Hindlimb muscle (tissue), 1 donor: ENCODE measurements at places on chromosomes 1 and 21. TPM values are rescaled to one million over a fixed set of nuclear protein-coding genes. Genes with fewer than 3 reads are reported as not detected.

GBP2 gene
- polyA plus RNA-seq: 1.3 TPM

DNA sequence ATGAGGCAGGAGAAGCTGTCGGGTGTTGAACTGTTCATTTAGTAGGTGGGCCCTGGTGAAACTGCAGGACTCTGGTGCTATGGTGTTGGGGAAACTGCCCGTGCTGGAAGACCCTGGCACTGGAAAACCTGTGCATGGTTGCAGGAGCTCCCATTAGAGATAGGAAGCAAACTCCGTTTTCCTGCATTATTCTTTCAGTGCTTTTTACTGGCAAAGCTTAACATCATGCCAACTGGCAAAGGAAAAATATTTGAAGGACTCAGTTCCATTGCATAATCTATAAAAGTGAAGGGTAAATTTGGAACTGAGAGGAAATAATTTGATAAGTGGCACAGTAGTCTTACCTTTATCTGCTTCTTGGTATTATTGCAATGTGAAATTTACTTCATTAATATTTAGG, 31.7 kb upstream of the MPC2 start:
- DNase-seq: no peak

DNA sequence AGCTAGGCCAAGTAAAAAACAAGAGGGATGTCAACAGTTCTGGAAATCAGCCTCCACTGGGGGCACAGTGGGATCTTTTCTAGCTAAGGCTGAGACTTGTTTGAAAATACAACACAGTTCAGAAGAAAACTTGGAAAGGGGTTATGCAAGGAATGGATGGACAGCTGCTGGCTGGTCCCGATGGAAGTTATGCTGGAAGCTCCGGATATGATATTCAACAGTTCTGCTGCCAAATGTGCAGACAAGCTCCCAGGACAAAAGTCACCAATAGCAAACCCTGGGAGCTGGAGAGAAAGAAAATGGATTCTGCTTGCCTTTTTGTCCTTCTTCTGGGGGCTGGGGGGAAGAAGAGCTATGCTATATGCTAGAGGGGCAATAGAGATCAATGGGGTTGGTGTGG, 14.3 kb downstream of the LMX1A start:
- DNase-seq: peak; percentile 60

HLCS gene
- 12.8 TPM for polyA plus RNA-seq

DNA sequence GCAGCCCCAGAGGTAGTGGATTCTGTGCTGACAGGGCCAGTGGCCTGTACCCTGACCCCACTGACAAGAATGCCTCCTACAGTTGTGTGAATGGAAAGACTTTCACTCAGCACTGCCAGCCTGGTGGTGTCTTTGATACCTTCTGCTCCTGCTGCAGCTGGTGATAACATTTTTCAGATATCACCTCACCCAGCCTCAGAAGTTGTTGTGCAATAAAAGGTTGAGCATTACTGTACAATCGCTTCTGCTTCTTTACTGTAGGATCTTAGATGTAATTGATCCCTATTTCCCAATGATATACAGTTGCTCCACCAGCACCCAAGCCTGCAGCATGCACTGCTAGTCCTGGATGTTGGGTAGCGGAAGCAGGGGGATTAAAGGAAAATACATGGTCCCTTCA, 4.8 kb upstream of the CHIA start:
- no peak for DNase-seq
